ENCODE measurements at places on chromosomes 11 and 22. TPM values are rescaled to one million over a fixed set of nuclear protein-coding genes. Genes with fewer than 3 reads are reported as not detected.

Gene GLYAT
- not detected for total RNA-seq

GRCh38 chr11:128857341-128857740 lies 9.8 kb downstream of the KCNJ1 start:
- no peaks in the 10 kb centered on the region for H3K27me3 ChIP-seq
- no peak overlapping the region for H3K27ac ChIP-seq
- no peaks in the 10 kb centered on the region for H3K36me3 ChIP-seq
- no peak overlapping the region for H3K4me3 ChIP-seq
- H3K4me1 ChIP-seq, result no peaks in the 10 kb centered on the region

- H3K4me3 ChIP-seq, result no peak overlapping the region
- no peaks in the 10 kb centered on the region for H3K36me3 ChIP-seq
- no peak overlapping the region for H3K27ac ChIP-seq
- peaks cover 6% of the 10 kb centered on the region for H3K4me1 ChIP-seq
These were observed 69.7 kb downstream of the TEAD1 start for GRCh38 chr11:12743834-12744449.

DNA sequence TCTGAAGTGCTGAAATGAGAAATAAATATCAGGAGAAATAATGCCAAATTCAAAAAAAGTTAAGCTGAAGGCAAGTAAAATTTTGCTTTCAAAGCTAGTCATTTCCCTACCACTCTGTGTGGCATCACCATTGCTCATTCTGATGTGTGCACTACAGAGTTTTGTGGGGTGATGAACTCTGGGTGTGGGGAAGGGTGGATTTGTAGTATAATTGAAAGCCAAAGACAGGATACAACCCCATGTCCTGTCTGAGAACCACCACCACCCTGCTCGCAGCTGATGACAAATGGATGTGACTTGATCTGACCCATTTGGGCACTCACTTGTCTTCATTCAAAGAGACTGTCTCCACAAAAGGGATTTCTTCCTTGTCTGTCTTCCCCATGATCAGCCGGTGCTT lies 19.3 kb upstream of the TMEM9B start:
- H3K36me3 ChIP-seq, result no peaks in the 10 kb centered on the region
- no peaks in the 10 kb centered on the region for H3K27me3 ChIP-seq
- no peaks in the 10 kb centered on the region for H3K4me1 ChIP-seq
- H3K4me3 ChIP-seq, result no peak overlapping the region
- no peak for DNase-seq
- H3K27ac ChIP-seq, result no peak overlapping the region

All from thoracic aorta (tissue), 2 donors.